SK-N-SH (cell line): ENCODE measurements at places on chromosomes 16 and 17.

DNA sequence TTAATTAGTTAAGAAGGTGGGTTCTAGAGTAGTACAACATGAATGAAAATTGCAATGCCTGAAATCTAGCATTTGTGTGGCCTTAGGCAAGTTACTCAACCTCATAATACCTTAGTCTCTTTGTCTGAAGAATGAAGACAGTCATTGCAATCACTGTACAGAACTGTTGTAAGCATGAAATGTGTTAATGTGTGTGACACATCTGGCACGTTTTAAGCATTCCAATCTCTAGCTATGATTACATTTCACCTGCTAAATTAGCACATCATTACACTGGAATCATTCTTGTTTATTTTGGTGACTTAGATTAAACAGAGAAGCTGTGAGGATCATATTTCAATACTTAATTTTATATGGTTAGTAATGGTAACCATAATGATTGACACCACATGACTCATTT lies 629.7 kb upstream of the KIF2B start:
- H3K27ac ChIP-seq, result no peak overlapping the region
- H3K4me1 ChIP-seq, result no peaks in the 10 kb centered on the region
- no peaks in the 10 kb centered on the region for H3K36me3 ChIP-seq
- no peak for DNase-seq

GRCh38 chr16:17414421-17414820 lies 56.3 kb downstream of the XYLT1 start:
- H3K4me1 ChIP-seq, result peaks cover 12% of the 10 kb centered on the region; the same call in 1 of the 2 replicates
- no peak overlapping the region; the same call in 1 of the 2 replicates for H3K27ac ChIP-seq
- H3K36me3 ChIP-seq, result peaks cover 26% of the 10 kb centered on the region
- no peak for DNase-seq
- H3K27me3 ChIP-seq, result no peaks in the 10 kb centered on the region
- no peak overlapping the region for H3K4me3 ChIP-seq

GRCh38 chr16:55941552-55941951 lies 66.4 kb upstream of the CES5A start:
- no peak overlapping the region for H3K4me3 ChIP-seq
- no peaks in the 10 kb centered on the region for H3K36me3 ChIP-seq
- no peak for DNase-seq
- H3K4me1 ChIP-seq, result no peaks in the 10 kb centered on the region; the same call in 1 of the 2 replicates

DNA sequence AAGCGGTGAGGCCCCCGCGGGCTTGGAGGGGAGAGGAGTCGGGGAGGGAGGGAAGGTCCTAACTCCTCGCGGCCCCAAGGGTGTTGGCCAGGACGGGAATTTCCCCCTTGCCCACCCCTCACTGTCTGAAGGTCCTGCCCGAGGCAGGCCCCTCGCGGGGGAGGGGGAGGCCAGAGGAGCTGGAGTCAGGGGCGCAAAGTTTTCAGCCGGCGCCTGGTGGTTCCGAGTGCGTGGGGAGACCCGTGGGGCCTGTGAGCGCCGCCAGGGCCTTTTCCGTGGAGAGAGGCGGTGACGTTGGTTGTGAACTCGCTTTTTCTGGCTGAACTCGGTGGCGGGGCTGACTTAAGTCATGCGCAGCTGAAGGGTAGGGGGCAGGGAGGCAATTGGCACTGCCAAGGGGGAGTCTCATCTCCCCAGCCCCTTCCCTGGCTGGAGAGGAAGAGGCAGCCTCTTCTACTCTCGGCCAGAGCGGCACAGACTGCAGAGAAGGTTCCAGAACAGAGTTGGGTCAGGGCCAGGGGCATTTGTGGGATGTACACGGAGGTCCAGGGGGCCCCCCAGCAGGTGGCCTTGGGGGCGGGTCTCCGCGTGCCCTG lies 1.5 kb downstream of the CACNA1H start:
- H3K36me3 ChIP-seq, result no peaks in the 10 kb centered on the region
- no peak overlapping the region for H3K27ac ChIP-seq
- H3K4me3 ChIP-seq, result no peak overlapping the region
- no peaks in the 10 kb centered on the region for H3K4me1 ChIP-seq
- H3K27me3 ChIP-seq, result peaks cover 83% of the 10 kb centered on the region

- no peak overlapping the region for H3K4me3 ChIP-seq
- no peaks in the 10 kb centered on the region for H3K4me1 ChIP-seq
- peaks cover 70% of the 10 kb centered on the region for H3K36me3 ChIP-seq
- no peaks in the 10 kb centered on the region for H3K27me3 ChIP-seq
Measured at GRCh38 chr16:66728117-66728787, 23.2 kb downstream of the DYNC1LI2 start.

GRCh38 chr17:77375108-77375916 lies 234.5 kb downstream of the SEC14L1 start:
- no peaks in the 10 kb centered on the region for H3K27me3 ChIP-seq
- no peak overlapping the region for H3K27ac ChIP-seq
- H3K36me3 ChIP-seq, result no peaks in the 10 kb centered on the region
- peak overlapping the region; percentile 88 for H3K4me3 ChIP-seq
- no peak for DNase-seq

- no peaks in the 10 kb centered on the region for H3K27me3 ChIP-seq
- no peaks in the 10 kb centered on the region; the same call in 1 of the 2 replicates for H3K4me1 ChIP-seq
- no peak overlapping the region for H3K4me3 ChIP-seq
Measured at GRCh38 chr17:19538095-19539039, 4.7 kb downstream of the SLC47A1 start.

GRCh38 chr17:43010667-43011308 lies 4.2 kb downstream of the IFI35 start:
- H3K4me3 ChIP-seq, result no peak overlapping the region
- H3K36me3 ChIP-seq, result no peaks in the 10 kb centered on the region
- no peak for DNase-seq
- no peaks in the 10 kb centered on the region for H3K27me3 ChIP-seq

GRCh38 chr16:23987443-23987842 lies 151.7 kb downstream of the PRKCB start:
- H3K27ac ChIP-seq, result no peak overlapping the region
- no peaks in the 10 kb centered on the region for H3K27me3 ChIP-seq
- H3K36me3 ChIP-seq, result no peaks in the 10 kb centered on the region
- no peak for DNase-seq

GRCh38 chr16:58243528-58244004 lies 45.7 kb upstream of the CSNK2A2 start:
- no peak for DNase-seq
- H3K4me3 ChIP-seq, result no peak overlapping the region
- no peaks in the 10 kb centered on the region for H3K4me1 ChIP-seq
- no peaks in the 10 kb centered on the region for H3K36me3 ChIP-seq
- no peak overlapping the region for H3K27ac ChIP-seq

- no peak overlapping the region for H3K27ac ChIP-seq
- H3K4me3 ChIP-seq, result no peak overlapping the region
- no peaks in the 10 kb centered on the region for H3K4me1 ChIP-seq
- peaks cover 21% of the 10 kb centered on the region for H3K27me3 ChIP-seq
- no peak for DNase-seq
Measured at GRCh38 chr17:36094746-36095145, 4.8 kb upstream of the CCL3 start.

DNA sequence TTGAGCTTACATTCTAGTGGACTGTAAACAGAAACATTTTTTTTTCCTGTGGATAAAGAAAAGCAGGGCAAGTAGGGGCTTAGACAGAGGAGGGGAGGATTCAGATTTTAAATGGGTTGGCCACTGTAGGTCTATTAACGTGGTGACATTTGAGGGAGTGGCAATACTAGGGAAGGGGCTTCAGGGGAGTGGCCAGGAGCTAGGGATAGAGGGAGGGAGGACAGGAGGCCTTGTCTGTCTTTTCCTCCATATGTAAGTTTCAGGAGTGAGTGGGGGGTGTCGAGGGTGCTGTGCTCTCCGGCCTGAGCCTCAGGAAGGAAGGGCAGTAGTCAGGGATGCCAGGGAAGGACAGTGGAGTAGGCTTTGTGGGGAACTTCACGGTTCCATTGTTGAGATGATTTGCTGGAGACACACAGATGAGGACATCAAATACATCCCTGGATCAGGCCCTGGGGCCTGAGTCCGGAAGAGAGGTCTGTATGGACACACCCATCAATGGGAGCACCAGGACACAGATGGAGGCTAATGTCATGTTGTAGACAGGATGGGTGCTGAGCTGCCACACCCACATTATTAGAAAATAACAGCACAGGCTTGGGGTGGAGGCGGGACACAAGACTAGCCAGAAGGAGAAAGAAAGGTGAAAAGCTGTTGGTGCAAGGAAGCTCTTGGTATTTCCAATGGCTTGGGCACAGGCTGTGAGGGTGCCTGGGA lies 6.5 kb upstream of the HBM start:
- no peaks in the 10 kb centered on the region for H3K36me3 ChIP-seq
- no peak overlapping the region for H3K27ac ChIP-seq
- H3K4me3 ChIP-seq, result no peak overlapping the region
- DNase-seq, result no peak
- H3K4me1 ChIP-seq, result peaks cover 7% of the 10 kb centered on the region; the same call in 1 of the 2 replicates

- H3K36me3 ChIP-seq, result no peaks in the 10 kb centered on the region
- no peak for DNase-seq
- H3K27ac ChIP-seq, result no peak overlapping the region
- H3K4me1 ChIP-seq, result no peaks in the 10 kb centered on the region
- no peak overlapping the region for H3K4me3 ChIP-seq
Measured at GRCh38 chr16:77331043-77331442, 103.8 kb downstream of the ADAMTS18 start.

DNA sequence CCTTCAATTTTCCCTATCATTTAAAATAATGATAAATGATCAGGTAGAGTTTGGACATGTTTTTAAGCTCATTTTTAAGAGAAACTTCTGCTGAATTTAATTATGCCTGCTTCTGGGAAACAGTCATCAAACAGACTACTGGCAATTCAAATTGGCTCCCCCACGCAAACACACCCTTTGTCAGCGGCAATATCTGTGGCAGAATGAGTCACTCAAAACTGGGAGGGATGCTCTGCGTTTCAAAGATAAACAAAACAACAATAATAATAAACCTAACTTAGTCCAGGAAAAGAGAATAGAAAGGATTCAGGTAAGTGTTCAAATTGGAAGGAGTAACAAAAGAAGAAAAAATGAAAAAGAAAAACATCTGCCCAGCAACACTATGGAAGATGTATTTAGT lies 108.1 kb upstream of the ERCC4 start:
- H3K36me3 ChIP-seq, result no peaks in the 10 kb centered on the region
- H3K27ac ChIP-seq, result no peak overlapping the region
- no peak overlapping the region for H3K4me3 ChIP-seq
- no peak for DNase-seq
- H3K27me3 ChIP-seq, result no peaks in the 10 kb centered on the region
- no peaks in the 10 kb centered on the region for H3K4me1 ChIP-seq
